ENCODE measurements at places on chromosomes 3 and 15.

- DNase-seq, result no peak
These were observed 67.8 kb downstream of the BDH1 start for GRCh38 chr3:197487911-197488391.

DNA sequence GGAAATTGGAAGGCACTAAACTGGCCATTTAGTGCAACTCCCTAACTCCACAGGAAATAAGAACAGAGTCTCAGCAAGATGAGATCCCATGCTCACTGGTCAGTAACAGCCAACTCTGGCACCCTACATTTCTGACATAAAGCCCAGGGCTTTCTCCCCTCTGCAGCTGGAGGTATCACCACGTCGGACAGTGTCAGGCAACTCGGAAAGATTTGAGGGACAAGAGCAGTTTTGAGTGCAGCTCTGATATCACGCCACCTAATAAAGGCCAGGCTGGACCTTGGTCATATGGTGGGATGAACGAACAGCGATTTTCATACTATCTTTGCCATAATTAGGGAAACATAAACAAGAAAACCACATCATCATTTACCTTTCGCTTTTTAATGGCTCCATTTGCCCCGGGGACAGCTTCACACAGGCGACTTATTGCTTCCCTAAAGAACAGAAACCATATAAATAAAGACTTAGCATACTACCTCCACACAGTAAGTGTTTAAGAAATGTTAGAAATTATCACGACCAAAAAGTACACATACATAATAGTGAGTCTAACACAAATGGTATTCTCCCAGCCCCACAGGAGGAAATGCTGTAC, 12.5 kb downstream of the EID1 start:
- DNase-seq, result no peak

DNA sequence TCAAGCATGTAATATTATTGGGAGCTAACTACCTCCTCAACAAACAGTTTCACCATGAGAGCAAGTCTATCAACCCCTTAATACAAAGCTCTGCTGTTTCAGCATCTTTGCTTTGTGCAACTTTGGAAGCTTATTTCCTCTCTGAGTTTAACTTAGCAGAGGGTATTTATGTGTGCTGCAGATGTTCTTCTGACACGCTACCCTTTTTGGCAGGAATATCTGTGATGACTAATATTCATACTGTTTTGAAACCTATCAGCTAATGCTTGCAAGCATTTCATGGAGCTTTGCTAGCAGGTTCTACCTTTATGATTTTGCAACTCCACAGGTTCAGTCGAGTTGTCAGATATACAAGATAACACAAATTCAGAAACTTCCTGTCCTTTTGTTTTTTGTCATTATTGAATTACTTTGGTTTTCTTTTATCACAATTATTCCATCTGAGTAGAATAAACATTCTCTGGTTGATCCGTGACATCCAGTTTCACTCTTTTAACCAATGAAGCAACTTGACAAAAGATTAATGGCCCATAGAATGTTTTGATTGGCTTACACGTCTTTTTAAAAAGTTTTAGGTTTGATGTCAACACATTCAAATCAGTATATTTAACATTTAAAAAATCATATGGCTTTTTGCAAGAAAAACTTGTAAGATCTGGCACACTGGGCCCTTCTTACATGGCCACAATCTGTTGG, 1.7 kb upstream of the SLC9A9 start:
- no peak for DNase-seq

- no peak for DNase-seq
These were observed 43.5 kb downstream of the MYO9A start for GRCh38 chr15:72074335-72075060.

DNA sequence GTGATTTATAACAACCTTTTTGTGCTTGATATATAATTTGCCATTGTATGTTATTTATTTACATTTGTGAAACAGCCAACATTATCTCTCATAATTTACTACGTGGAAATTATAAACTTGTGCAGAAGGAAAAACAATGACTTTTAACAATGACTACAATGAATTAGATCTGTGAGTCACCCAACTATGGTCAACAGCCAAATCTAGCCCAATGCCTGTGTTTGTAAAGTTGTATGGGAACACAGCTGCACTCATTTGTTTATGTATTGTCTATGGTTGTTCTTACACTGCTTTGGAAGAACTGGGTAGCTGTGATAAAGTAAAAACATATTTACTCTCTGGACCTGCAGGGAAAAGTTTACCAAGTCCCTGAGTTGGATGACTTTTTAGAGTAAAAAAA, 110.4 kb downstream of the OTOL1 start:
- DNase-seq, result no peak

DNA sequence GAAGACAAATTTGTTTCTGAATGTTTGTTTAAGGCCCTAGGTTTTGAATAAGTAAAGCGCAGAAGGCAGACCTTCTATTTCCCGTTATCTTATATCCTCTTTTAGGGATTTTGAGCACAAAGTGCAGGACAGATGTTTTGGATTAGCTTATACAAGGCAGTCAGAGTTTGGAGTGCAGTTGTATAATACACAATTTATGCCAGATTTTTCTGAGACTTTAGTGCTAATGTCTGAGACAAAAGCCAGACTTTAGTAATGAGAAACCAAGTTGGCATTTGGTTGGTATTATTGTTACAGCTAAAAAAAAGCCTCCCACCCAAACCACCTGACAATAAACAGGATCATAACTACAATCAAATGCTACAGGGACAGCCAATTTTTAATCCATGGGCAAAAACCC, 309.9 kb upstream of the SATB1 start:
- DNase-seq, result no peak

DNA sequence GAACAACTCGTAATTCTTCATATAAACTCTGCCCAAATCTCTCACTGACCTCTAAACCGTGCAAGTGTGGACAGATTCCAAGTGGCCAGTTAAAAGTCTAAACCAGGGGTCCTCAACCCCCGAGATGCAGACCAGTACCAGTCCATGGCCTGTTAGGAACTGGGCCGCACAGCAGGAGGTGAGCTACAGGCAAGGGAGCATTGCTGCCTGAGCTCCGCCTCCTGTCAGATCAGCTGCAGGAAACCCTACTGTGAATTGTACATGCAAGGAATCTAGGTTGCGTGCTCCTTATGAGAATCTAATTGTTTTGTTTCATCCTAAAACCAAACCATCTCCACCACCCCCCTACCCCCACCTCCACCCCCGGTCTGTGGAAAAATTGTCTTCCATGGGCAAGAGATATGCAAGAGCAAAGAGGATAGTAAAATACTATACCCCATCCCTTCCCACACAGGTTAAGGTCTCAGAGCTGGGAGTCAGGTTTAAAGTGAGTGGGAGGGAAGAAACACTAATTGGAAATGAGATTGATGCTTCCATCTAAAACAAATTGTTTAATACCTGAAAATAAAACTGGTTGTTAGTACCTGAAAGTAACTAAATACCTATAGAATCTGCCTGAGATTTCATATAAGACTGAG, 54.0 kb downstream of the POLQ start:
- DNase-seq, result no peak

GRCh38 chr3:135981701-135982403, 16.3 kb downstream of the PPP2R3A start:
- DNase-seq, result no peak

- DNase-seq, result no peak
These were observed 13.8 kb downstream of the LARS2 start for GRCh38 chr3:45402138-45402537.

GRCh38 chr15:81536356-81536755, 162.3 kb upstream of the TMC3 start:
- DNase-seq, result no peak

DNA sequence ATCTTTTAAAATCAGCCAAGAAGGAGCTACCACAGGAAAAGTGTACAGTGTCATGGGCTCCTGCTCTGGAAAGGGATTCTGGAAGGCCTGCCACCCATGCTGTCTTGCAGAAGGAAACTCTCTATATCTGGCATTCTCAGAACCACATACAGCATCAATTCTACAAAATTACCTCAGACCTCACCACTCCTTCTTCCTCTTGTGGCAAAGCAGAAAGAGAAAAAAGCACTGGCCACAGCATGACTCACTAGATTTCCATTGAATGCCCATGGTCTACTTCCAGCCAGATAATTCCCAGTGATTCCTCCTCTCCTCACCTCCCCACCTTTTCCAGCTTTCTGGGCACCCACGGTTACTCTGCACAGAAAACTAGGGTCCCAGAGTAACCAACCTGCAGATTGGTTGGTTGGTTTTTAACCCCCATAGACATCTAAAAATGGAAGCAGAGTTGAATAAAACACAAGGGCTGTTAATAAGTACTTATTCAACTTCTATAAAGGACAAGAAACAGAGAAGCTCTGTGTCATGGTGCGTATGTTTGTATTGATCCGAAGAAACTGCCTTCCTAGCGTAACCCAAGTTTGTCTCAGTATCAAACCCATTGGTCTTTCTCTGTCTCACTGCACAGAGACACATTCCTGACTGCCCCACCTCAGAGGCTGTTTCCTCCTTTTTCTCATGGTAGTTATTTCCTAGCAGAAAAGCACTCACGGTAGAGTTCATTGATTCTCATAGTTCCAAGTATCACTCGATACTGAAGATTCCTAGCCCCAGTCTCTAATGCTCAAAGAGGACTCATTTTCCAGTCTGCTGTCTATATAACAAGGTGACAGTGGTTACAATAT, 67.7 kb downstream of the LDHAL6B start:
- no peak for DNase-seq

- no peak for DNase-seq
These were observed 52.7 kb downstream of the CLDN18 start for GRCh38 chr3:138062626-138063025.

GRCh38 chr3:128380295-128380694, 86.4 kb downstream of the DNAJB8 start:
- no peak for DNase-seq

- no peak for DNase-seq
These were observed 33.6 kb downstream of the SQOR start for GRCh38 chr15:45668386-45668785.

DNA sequence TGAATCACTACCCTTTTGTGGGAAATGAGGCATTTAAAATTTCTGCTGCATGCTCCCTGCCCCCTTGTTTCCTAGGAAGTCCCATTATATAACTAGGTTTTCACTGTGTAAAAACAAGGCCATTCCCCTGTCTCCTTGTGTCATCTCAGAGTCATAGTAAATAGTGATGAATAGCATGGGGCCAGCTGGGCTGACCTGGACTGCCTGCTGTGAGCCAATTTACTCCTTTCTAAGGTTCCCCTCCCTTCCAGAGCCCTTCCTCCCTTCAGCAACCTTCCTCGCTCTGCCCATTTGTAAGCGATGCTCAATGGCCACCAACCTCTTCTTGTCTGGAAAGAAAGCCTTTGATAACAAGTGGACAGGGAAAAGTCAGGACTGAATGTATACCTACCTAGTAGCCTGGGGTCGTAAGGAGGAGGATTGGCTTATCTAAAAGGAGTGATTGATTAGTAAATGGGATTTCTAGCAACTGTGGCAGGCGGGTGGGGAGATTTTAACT, 11.7 kb downstream of the ITGA11 start:
- DNase-seq, result no peak

Measured in NCI-H748 treated with DMSO at 0.1 percent for 48 hours (cell line).